Stimulated activated CD4-positive, alpha-beta T cell treated with anti-CD3 and anti-CD28 coated beads, Interleukin-2, amount 100 ng/mL, for 48 hours (primary cell): ENCODE measurements at places on chromosomes 6 and 20.

GRCh38 chr20:62455929-62456328 is 19.9 kb downstream of the GATA5 start:
- DNase-seq: no peak

DNA sequence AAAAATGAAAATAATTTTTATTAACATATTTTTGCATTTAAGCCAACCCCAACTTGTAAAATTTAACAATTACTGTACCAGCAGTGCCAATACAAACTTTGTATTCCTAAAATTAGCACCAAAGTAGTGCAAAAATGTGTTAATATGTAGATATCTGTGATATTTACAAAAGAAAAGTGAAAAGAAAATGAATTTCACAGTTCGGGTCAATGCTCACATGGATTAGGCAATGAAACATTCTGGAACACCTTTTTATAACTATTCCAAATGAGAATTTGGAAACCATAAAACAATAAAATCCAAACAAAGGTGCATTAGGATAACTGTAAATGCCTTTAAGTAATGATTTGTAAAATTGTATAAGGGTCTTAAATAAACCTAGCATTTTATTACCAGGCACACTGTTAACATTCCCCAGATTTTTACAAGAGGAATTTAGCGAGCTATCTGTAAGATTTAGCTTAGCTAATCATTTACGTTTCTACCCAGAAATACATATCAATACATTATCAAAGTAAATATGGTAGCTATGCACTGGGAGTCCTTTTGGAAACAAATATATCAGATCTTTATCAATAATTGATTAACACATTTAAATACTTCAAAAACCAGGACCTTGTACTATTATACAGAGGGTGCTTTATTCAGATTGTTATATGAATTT is 112.2 kb downstream of the MTFR2 start:
- no peak for DNase-seq

DNA sequence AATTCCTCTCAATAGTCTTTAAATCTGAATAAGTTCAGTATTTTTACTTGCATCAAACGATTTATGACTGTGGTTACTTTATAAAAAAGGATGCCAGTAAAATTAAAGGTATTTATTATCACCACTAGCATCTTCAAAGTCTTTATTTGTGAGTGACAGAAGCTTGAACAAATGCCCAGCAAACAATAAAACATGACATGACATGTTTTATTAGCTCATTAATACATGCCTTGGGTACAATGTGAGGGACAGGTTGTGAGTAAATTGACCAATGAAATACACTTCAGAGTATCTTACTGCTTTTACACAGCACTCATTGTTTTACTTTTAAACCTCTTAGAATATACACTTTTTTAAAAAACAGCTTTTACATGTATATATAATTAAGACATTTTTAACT is 113.4 kb upstream of the BEND3 start:
- no peak for DNase-seq

GRCh38 chr6:153162172-153162571 is 31.1 kb upstream of the RGS17 start:
- no peak for DNase-seq

- no peak for DNase-seq
Observed at GRCh38 chr20:49892817-49893216, 22.5 kb downstream of the SPATA2 start.

DNA sequence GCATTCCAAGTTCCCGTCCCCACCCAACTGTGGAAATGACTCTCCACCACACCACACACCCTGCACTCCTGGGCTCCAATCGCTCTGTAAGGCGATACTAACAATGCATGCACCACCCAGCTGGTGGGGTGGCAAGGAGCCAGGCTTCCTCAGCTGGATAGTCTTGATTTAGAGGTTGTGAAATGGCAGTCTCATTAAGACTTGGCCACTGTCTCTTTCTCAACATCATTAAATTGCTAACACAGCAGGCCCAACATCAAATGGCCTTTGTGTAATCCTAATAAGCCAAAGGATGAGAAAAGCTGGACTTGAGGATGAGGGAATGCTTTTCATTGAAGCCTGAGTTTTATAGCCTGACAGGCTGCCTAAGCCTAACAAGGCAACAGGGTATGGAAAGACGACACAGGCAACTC is 223.7 kb downstream of the GMDS start:
- no peak for DNase-seq

DNA sequence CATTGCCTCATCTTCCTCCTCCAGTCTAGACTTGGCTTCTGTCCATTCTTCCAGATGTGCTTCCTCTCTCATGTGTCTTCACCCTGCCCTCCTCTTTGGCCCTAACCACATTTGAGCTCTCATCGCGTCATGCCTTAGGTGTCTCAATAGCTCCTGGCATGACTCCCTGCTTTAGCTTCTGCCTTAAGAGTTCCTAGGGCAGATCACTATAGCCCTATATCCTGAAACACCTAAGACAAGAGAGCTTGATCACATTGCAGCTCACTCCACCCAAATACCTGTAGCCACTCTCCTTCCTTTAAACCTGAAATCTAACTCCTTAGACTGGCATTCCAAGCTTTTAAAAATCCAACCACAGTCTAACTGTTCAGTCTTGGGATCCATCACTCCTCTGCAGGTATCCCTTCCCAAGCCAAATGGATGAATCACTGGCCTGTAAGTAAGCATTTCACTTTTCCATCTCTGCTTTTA is 69.0 kb upstream of the STXBP5 start:
- DNase-seq: no peak

DNA sequence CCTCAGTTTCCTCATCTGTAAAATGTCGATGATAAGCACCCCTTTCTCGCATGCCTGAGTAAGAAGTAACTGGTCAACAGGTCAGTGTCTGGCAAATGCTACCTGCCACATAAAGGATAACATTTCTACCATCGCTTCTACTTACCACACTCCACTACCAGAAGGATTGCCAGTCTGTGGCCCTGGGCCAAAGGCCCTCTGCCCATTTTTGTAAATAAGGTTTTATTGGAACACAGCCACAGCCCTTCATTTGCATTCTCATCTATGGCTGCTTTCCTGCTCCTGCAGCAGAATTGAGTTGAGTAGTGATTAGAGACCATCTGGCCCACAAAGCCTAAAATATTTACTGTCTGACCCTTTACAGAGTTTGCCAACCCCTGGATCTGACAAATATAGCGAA is 121.8 kb downstream of the TOX2 start:
- no peak for DNase-seq

DNA sequence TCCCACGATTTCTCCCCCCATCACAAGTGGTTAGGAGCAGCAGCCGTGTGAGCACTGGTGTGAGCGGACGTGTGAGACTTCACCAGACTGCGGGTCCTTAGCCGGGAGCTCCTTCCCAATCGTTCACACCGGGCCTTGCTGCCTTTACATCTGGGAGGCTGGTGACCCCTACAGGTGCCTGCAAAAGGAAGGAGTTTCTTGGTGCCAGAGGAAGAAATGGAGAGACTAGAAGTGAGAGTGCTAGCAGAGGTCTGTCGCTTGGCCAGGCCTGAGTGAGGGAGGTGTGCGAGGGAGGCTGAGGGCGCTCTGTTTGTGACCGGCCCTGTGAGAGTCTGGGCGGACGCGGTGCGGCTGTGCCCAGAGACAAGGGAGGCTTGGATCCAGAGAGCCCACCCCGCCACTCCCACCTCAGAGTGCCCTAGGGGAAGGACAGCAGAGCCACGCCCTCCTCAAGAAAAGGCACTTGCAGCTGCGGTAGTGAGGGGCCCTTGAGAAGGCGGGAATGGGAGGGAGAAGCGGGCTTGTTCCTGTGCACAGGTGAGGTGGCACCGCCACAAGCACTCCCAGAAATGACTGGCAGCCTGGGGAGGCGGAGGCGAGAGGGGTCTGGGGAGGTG is 10.0 kb upstream of the ARMC2 start:
- no peak for DNase-seq

DNA sequence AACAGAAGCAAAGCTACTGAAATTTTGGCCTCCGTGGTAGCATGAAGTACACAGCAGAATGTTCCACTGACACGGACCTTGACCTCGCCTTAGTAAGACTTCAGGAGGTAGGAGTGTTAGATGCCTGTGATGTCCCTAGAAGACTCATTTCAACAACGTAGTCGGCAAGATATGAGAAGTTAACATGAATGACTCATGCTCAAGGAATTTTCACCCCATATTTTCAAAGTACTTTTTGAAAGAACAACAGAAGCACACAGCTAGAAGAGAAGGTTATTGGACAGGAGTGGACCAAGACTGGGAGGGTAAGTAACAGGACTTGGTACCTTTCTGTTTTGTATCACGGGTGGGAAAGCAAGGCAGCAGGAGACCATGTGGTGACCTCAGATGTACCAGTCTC is 78.0 kb downstream of the DZANK1 start:
- DNase-seq: no peak

GRCh38 chr6:34994693-34995092 is 105.6 kb downstream of the ANKS1A start:
- DNase-seq: no peak

DNA sequence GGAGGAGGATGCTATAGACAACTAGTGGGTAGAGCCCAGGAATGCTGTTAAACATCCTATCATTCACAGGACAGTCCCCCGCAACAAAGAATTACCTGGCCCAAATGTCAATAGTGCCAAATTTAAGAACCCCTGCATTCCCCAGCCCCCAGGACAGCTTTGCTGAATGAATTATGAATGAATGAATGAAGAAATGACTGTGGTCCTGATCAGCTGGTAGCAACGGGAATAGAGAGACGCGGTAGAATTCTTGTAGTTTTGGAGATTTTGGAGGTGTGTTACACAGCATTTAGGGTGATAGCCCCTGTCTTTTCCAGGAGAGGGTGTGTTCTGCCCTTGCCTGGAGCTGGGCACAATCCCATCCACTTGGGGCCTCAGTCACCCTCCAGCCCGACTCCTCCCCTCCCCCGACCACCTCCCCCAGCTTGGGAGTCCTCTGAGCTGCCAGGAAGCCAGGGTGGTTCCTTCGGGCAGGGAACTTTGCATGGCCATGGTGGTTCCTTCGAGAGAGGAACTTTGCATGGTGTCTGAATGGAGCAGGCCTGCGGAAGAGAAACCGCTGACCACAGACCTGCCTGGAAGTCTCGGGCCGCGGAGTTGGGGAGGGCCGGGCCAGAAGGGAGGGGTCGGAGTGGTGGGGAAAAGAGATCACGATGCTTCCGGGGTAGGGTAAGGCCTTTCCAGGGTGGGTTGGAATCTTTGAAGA is 1.0 kb upstream of the HCK start:
- no peak for DNase-seq

DNA sequence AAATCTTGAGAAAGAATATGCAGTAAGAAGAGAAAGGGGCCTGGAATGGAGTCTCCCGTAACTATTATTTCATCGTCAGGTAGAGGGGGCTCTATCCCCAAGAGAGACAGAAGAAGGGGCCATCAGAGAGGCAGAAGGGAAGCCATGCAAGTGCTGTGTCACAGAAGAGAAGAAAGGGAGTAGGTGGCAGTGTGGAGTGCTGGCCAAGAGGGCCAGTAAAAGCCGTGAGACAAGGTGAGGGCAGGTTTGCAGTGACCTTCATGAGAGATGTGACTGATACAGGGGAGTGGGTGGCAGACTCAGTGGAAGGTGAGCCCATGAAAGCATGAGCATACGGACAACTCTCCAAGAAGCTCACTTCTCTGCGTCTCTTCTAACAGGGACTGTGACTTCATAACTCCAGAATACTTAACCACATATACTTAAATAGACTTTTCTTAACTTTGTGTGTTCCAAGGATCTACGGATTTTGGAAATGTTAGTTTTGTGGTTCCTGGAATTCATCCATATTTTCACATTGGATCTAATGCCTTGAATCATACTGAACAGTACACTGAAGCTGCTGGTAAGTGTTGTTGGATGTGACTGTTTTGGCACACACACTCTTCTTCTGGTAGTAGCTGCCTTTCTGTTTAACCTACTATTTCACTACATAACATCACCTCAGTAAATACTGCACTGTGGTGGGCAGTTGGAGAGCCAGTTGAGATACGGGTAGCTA is 15.6 kb downstream of the PM20D2 start:
- no peak for DNase-seq

- no peak for DNase-seq
Observed at GRCh38 chr6:78611886-78612480, 255.4 kb upstream of the IRAK1BP1 start.

DNA sequence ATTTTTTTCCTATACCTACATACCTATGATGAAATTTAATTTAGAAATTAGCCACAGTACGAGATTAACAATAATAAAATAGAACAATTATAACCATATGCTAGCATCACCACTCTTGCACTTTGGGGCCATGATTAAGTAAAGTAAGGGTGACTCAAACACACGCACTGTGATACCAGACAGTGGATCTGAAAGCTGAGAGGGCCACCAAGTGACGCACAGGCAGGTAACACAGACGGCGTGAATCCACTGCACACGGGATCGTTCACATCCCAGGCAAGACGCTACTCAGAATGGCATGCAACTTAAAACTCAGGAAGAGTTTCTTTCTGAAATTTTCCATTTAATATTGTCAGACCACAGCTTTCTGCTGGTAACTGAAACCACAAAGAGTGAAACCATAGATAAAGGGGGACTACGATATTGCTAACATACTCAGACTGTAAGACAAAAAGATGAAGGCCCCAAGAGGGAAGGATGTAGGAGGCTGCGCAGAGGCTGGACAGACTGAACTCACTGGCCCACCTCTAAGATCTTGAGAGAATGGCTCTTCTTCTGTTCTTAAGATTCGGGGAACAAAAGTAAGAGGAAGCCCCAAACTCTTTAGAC is 17.9 kb downstream of the RRBP1 start:
- no peak for DNase-seq

- DNase-seq: no peak
Observed at GRCh38 chr6:47027315-47027714, 14.8 kb downstream of the ADGRF1 start.

DNA sequence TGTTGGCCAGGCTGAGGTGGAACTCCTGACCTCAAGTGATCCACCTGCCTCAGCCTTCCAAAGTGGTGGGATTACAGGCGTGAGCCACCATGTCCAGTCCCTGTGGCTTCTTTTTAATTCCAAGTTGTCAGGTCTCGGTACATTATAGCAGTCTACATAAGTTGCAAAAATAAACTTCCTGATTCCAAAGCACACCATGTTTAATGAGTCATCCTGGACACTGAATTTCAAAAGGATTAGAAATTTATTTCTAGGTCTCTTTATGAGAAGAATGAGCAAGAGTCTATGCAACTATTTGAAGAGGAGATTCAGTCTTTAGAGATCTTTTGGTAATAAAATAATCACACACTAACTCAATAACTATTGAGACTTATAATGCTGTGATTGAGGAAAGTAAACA is 63.9 kb upstream of the MCHR2 start:
- DNase-seq: no peak

DNA sequence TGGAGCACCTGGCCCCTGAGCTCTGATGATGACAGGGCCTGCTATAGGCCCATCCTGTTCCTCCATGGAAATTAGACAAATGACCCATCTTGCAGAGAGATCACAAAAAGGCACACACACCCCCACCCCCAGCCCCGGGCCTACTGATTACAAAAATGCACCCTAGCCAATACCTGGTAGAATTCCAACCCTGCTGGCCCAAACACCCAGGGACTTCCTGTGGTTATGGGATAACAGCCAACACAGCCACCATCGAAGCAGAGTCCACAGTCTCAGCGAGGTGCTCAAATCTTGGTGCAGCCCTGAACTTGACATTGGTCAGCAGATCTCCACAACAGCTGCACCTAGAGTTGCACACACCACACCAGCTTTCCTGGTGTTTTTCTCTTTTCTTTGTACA is 17.0 kb downstream of the NCR2 start:
- no peak for DNase-seq
